ENCODE measurements at places on chromosomes 6 and 20.
A peak's percentile ranks its signal among the peaks of the same experiment; 100 is the strongest.

- no peak for DNase-seq
Observed at GRCh38 chr6:157481189-157481864, 100.3 kb downstream of the ZDHHC14 start.

DNA sequence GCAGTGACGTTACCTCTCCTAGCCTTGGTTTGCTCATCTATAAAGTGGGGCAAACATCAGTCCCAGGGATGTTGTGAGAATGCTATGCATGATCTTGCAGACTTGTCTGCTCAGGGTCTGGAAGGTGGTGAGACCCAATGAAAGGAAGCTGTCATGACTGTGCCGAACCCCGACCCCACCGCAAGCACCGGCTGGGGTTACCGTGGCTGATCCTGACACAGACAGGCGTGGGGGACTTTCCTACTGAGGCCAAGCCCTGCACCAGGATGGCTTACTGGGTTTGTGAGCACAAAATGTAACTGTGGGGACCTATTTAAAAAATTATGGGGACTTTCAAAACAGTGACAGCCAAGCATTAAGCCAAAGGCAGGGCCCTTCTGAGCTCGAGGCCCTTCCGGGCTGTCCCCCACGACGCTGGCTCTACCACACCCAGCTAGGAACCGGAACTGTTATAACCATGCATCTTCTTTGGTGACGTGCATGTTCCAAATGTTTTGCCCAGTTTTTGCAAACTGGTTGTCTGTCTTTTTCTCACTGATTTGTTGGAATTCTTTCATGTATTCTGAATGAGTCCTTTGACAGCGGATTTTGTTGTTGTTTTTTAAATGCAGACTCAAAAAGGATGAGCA lies 76.6 kb upstream of the PMEPA1 start:
- DNase-seq, result no peak

DNA sequence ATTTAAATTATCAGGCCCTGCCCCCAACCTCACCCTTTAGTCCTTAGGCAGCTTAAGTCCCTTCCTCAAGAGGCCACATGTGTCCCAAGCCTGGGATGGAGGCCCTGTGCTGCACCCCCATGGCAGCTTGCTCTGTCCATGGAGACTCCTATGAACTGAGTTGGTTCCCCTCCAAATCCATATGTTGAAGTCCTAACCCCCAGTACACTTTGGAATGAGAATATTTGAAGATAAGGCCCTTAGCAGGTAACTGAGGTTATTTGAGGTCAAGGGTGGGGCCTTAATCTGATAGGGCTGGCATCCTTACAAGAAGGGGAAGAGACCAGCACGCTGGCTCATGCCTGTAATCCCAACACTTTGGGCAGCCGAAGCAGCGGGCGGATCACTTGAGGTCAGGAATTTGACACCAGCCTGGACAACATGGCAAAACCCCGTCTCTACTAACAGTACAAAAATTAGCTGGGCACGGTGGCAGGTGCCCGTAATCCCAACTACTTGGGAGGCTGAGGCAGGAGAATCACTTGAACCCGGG lies 6.7 kb upstream of the BEND3 start:
- DNase-seq, result no peak

GRCh38 chr6:160139420-160139851 lies 17.8 kb downstream of the SLC22A1 start:
- DNase-seq, result no peak

- DNase-seq, result no peak
Observed at GRCh38 chr6:70527071-70527737, 39.5 kb upstream of the SDHAF4 start.

DNA sequence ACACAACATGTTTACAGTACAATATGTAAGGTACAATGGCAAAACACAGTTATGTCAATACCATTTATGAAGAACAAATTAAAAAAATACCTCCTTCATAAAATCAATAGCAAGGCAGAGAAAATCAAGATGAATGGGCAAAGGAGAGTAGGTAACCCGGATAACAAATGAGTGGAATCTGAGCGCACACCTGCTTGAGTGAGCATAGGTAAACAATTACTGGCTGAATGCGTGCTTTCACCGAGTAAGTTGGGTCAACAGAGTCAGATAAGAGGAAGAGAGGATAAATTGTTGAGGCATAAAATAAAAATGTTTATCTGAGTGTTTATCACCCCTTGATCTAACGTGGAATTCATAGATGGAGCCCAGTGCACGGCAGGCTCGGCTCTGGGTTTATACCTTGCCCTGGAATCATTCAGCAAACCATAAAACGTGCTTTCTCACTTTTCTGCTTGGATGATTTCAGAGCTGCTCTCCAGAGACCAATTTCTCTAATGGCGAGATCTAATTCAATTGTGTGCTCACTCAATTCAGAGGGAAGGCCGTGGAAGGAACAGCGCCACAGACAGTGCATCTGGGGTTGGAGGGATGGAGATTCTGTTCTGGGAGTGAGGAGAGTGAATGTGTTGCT lies 224.8 kb upstream of the MAP3K7 start:
- DNase-seq, result peak; percentile 5

DNA sequence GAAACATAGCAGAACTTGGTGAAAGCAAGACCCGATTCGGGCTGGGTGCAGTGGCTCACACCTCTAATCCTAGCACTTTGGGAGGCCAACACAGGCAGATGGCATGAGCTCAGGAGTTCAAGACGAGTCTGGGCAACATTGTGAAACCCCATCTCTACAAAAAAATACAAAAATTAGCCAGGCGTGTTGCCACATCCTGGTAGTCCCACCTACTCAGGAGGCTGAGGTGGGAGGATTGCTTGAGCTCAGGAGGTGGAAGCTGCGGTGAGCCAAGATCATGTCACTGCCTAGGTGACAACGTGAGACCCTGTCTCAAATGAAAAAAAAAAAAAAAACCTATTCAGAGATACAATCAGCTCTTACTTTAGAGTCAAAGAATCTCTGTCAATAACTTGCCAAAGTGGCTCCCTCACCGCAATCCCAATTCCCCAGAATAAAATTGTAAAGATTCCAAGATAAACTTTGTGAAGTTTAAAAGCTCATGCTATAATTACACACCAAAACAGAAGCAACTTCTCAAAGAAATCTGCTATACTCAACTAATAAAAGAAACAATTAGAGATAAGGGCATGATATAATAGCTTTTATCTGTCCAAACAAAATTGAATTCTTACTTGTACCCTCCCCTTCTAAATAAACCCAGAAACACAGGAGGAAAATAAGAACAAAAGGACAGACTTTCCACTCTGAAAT lies 33.6 kb downstream of the CDK19 start:
- DNase-seq, result no peak

GRCh38 chr6:4434655-4435054 lies 299.3 kb upstream of the ECI2 start:
- no peak for DNase-seq

- no peak for DNase-seq
Observed at GRCh38 chr6:25266456-25267100, 12.6 kb upstream of the CARMIL1 start.

- no peak for DNase-seq
Observed at GRCh38 chr6:169487579-169488436, 214.0 kb downstream of the WDR27 start.

DNA sequence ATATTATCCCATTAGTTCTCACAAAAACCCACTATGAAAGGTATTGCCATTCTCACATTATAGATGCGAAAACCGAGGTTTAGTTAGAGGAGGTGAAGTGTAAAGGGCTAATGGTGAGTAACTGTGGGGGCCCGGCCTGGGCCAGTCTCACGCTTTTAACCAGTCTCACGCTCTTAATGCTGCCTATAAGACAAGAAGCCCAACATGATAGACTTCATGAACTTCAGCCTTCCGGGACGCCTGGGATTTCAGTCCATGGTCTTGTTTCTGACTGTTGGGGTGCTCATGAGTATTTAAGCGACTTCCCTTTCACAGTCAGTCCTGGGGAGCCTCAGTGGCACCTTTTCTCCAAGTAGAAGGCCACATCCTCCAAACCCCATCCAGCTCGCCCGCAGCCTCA lies 31.7 kb downstream of the AGPAT4 start:
- no peak for DNase-seq

- DNase-seq, result no peak
Observed at GRCh38 chr20:25014816-25015215, 22.3 kb upstream of the APMAP start.

DNA sequence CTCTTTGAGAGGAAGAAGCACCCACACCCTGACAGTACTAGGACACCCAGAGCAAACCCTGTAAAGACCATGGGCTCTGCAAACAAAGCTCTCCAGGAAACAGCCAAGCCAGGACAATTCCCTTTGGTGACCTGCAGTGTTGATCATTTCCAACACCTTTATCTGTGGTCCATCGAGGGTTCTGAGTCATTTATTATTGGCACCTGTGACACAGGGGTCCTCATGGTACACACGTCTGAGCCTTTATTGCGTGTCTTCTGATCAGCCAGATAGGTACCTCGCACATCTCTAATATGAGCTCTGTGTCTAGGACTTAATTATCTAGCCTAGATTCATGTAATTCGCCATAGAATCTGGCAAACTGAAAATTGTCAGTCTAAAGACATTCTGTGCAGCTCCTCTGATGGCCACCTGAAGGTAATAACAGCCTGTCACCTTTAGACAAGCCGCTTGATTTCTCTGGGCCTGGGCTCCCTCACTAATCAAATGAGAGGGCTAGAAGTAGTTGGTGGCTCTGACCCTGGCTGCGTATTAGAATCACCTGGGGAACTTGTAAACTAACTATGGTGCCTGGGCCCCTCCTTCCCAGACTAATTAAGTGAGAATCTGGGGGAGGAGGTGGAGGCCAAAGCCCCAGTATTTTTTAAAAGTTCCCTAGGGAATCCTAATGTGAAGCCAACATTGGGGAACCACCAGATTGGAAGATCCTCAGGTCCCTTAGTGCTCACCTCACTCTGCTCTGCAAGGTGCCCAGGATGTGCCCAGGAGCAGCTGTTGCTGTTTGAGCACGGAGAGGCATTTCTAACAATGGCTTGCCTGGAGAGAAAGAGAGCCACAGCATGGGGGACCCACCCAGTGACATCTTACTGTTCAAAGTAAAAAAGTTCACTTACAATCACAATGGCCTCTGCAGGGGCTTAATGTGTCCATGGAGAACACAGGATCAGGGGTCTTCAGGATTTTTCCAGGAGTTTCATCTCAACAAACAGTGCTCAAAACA lies 122.0 kb upstream of the ARID1B start:
- DNase-seq, result no peak

DNA sequence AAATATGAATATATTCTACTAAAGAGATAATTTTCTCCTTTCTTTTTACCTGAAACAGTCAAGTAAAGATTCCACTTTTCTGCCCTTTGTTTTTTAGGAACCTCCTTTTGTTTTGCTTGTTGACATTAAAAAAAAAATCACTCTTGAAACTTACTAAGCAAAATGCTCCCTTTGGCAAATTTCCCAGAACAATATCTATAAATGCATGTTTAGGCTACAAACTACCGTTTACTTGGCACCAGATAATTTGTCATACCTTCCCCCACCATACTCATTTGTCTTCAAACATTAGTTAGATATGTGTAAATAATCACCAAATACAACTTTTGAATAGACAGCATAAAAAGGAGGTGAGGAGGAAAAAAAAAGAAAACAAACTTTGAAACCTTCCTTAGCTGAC lies 604.7 kb downstream of the RFPL4B start:
- DNase-seq, result peak; percentile 85

DNA sequence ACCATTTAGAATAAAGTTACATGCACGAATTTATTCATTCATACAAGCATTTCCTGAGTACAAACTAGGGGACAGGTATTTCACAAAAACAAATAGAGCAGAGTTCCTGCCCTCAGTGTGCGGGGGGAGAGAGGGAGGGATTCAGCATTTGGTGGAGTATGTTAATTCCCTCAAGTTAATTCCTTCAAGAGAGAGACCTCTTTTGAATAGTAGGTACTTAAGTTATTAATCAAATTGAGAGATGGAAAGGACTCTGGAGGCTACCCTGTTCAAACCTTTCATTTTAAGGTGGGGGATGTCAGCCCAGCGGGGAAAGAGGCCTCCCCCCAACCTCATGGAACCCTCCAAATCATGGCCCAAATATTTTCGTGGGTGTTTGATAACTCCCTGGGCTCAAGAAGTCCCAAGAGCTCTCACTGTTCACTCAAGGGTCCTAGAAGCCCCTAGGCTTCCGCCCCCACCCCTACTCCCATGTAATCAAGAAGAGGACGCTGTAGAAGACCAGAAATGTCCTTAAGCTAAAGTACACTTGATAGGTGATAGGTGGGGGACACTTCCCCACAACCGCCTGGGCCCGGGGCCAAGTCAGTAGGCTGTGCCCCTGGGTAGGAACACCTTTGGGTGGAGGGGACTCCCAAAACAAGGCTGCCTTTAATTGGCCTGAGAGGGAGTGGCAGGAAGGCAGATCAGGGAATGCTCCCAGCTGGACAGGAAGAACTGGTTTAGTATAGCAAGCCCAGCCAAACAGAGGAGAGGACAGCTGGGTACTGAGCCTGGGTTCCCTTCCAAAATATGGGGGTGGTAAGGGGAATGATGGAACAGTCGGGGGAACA lies 2.9 kb downstream of the SDC4 start:
- DNase-seq, result peak; percentile 65

GRCh38 chr6:55818482-55818881 lies 56.9 kb downstream of the BMP5 start:
- DNase-seq, result no peak

- DNase-seq, result no peak
Observed at GRCh38 chr6:54291146-54291545, 17.1 kb upstream of the TINAG start.

DNA sequence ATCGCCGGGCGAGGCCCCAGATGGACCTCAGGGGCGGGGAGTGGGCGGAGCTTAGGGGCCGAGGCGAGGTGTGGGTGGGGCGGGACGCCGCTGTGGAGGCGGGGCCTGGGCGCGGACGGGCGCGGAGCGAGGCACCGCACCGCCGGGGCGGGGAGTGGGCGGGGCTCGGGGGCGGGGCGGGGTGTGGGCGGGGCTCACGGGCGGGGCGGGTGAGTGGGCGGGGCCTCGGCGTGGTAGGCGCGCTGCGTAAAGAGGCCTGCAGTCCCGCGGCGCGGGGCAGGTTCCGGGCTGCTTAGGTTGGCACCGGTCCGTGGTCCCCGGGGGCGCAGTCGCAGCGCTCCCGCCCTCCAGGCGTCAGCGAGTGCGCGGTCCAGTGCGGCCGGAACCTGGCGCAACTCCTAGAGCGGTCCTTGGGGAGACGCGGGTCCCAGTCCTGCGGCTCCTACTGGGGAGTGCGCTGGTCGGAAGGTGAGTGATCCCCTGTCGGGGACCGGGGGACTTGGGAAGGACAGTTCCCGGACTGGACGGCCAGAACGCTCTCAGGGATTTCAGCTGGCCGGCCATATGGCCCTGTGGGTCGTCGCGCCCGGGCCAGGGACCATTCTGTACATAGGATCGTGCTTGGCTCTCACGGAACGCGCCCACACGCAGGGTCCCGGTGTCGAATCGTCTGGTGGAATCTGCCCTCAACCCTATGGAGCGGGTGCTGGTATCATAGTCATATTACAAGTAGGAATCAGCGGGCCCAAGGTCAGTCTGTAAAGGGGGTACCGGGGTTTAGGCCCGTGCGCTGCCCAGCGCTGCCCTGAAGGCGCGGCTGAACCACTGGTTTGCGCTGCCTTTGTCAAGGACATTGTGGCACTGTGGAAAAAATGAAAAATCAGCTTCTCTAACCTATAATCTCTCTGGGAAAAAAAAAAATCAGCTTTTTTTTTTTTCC lies at the start of gene NQO2:
Gene NQO2, plus strand, starts transcription at position 277 of the 940 bp plus-strand sequence. CDS start 6,659 bp downstream, outside the sequence.
- DNase-seq, result peak; percentile 78

DNA sequence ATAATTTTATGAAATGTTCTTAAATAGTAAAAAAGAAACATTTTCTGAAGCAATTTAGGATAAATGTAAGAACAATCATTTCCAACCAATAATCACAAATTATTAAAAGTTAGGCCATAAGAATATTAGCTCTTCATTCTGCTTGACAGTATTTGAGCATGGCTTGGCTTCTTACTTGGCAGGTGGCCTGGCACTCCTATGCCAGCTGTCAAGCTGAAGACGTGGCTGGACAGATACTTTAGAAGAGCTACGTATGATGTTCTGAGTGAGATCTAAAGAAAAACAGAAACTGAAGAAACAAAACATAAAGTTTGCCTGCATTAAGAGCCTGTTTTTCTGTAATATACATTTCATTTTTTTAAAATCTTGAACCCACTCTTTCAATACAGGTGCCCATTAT lies 438.9 kb downstream of the GRIK2 start:
- DNase-seq, result no peak

Data from COR-L47 (cell line).